Central memory CD4-positive, alpha-beta T cell (primary cell): ENCODE measurements at places on chromosomes 5 and 9.

DNA sequence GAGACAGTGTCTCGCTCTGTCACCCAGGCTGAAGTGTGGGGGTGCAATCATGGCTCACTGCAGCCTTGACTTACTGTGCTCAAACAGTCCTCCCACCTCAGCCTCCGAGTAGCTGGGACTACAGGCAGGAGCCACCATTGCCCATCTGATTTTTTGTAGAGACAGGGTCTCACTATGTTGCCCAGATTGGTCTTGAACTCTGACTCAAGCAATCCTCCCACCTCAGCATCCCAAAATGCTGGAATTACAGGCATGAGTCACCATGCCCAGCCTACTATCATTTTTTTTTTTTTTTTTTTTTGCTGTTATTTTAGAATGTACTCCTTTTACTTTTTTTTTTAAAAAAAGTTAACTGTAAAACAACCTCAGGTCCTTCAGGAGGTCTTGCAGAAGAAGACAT is 449.0 kb downstream of the CCDC171 start:
- no peak for DNase-seq

DNA sequence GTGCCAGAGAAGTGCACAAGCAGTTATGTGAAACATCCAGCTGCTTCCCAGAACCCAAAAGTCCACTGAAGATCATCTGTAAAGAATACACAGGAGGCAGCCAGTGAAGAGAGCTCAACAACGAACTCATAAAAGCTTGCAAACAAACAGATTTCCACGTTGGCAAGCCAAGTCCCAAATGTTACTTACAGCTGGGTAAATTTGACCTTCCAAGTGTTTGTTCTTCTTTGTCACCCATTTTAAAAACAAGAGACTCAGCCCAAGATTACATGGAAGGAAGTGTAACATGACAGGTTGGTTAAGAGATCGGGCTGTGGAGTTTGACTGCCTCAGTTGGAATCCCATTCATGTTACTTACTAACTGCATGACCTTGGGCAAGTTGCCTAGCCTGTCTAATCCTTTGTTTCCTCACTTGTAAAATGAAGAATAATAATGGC is 174.9 kb upstream of the PAPPA start:
- DNase-seq = no peak

DNA sequence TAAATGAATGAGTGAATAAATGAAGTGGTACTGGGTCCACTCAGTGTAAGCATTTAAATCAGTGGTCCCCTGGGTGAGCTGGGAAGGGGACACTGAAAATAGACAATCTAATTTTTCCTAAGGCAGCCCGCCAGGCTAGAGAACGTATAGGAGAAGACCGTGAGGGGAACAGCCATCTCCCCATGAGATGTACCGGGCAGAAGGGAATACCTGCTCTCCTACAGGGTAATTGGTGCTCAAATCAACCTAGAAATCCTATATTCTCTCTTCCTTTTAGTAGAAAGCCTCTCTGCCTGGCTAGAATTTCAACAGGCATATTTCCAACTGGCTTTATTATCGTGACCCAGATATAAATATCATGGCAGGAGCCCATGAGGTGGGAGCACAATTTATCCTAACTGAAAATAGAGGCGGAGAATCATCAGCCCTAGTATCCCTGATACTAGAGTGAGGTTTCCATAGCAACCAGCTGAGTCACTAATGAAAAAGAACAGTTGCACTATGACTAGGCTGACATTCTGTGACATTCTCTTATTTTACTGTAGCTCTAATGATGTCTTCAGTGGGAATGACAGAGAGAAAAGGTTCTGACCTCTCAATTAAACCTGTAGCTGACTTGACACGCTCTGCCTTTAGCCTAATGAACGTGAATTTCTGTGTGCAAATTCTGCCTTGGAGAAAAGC is 96.5 kb upstream of the CAST start:
- DNase-seq = no peak

DNA sequence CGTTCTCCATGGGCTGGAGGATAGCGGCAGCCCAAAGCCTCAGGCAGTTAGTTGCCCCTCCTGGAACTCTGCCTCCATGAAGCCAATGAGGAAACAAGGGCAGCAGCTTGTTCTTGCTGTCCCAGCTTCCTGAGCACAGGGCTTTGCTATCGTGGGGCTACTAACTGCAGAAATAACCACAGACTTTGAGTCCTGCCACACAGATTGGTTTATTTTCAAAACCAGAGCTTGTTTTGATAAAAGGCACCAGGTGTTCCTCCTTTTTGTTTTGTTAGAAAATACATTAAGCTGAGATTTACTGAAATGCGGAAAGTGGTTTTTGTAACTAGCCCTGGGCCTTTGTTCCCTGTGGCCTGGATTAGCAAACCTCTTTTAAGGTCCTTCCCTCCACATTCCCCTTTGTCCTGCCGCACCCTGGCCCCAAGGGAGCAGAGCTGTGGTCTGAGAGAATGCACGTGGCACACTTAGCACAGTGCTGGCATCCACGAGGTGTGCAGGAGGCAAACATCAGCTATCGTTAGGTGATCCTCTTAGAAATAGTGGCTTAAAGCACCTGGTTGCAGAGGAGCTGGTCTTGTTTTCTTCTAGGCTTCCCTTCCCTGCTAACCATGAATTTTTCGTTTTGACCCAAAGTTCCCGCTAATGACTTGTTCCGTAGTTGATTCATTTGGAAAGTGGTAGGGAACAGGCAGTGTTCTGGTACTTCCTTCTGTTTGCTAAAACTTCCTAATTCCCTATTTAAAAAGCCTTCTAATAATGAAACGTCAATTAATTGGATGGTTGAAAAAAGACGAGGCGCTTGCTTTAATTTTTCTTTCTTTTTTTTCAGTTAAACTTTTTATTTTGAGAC is 21.5 kb downstream of the MVB12B start:
- no peak for DNase-seq

DNA sequence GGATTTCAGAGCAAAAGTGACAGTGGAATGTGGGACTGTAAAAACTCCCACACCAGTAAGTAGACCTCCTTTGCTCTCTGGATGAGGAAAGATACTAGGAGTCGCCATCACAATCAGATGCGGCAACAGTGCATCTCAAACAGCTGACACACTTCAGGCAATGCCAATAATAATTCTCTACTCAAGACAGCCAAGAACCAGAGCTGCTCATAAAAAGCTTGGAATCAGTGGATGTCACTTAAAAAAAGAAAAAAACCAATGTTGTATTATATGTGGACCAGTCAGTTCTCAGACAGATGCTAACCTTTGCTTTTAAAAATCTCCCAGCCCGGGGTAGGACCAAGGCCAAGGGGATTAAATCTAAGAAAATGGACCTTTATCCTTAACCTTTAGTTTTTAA is 185.0 kb downstream of the GNA14 start:
- no peak for DNase-seq

- no peak for DNase-seq
Observed at GRCh38 chr5:101663543-101663942, 632.5 kb downstream of the SLCO4C1 start.

DNA sequence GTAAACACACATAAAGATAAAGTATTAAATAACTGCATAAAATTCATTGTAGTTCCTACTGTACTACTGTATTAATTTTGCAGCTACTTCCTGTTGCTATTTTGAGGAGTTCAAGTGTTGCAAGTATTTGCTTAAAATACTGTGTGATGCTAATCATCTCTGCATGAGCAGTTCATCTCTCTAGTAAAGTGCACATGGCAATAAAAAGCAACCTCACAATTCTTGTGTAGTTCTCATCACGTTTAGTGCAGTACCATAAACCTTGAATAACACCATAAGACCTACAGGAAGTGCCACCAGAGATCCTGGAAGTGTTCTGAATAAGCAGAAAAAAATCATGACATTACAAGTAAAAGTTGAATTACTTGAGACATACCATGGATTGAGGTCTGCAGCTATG is 34.6 kb downstream of the CPLANE1 start:
- DNase-seq = no peak

DNA sequence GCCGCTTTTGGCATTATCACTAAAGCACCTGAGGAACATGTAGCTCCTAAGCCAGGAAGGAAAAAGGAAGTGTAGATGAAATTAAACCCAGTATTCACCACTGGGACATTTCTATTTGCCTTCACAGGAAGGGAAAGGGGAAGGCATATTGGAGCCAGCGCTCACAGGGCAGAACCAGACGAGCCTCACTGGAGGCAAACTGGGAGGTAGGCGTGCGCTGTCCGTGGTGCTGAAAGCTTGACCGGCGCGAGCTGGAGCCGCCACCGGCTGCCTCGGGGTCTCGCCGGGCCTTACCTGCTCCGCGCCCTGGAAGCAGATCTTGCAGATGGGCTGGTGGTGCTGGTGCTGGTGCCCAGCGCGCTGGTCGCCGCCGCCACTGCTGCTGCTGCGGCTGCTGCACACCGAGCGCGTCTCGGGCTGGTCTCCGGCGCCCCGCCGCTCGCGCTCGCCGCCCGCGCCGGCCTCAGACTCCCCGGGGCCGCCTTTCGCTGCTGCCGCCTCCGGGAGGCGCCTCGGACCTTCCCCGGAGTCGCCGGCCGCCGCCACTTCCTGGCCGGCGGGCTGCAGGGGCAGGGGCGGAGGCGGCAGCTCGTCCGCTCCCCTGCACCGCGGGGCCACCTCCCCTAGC is 732 bp downstream of the MARCHF11 start:
- DNase-seq = no peak

DNA sequence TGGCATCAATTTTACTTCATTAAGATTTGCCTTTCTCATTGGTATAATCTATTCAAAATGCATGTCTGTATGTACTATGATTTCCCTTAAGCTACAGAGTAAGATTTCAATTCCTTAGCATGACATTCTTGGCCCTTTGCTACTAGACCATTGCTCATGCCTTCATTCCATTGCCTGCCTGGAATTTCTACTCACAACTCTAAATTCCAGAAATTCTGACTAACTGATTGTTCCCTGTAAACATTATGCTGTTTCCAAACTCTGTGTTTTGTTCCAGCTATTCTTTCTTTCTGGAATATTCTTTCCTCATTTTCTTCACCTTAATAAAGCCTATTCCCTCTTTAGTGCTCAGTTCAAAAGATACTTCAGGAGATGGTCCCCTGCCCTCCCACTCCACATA is 568.8 kb upstream of the SEMA6A start:
- no peak for DNase-seq

GRCh38 chr5:87311405-87312279 is 44.0 kb downstream of the RASA1 start:
- DNase-seq = no peak

- no peak for DNase-seq
Observed at GRCh38 chr9:120980951-120981350, 54.4 kb upstream of the TRAF1 start.

DNA sequence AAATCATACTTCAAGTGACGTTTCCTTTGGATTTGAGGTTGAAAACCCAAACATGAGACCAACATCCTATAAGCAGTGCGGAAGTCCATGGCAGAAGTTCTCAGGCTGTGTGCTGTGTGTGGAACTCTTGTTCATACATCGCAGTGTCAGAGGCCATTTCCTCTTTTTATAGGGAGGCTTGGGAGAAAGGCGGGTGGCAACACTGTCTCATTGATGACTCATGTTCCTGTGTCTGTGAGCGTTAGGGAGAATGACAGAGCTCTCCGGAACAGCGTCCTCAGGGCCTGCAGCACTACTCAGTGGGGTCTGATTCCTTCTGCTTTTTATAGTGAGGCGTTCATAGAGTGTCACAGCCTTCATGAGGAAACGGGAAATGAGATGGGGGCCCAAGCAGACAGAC is 98.8 kb upstream of the BASP1 start:
- DNase-seq = no peak

GRCh38 chr9:132647806-132648205 is 22.0 kb downstream of the DDX31 start:
- DNase-seq = no peak

- no peak for DNase-seq
Observed at GRCh38 chr5:127867022-127867783, 164.0 kb downstream of the CCDC192 start.

DNA sequence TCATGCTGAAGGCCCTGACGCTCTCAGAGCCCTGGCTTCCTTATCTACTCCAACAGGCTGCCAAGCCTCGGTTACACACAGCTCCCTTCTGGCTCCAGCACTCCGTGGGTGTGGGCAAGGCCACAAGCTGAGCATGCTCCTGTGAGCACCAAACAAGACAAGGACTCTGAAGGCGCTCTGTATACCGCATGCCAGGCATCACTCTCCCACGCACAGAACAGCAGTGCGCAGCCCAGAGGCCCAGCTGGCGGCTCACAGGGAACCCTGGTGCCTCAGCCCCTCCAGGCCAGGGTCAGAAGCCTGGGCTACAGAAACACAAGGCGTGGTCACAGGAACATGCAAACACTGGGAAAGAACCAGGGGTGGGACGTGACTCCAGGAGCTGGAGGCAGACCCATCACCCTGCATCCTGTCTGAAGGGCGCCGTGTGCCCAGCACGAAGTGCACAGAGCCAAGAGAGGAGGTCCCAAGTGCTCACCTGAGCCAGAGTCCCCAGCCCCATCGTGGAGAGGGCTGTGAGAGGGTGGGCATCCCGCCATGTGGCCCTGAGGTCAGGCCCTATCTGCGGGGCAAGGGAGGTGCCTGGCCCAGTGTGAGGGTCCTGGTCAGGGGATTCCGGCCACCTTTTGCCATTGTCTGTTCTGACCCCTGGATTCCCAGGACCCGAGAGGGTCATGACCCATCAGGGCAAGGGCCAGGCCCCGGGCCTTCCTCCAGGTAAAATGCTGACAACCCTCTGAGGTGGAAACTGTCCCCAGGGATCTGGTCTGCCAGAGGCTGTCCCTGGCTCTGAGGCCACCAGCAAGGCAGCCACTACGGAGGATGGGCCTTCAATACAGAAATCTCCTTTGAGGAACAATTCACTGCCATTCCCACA is 54.7 kb downstream of the COL23A1 start:
- DNase-seq = no peak

DNA sequence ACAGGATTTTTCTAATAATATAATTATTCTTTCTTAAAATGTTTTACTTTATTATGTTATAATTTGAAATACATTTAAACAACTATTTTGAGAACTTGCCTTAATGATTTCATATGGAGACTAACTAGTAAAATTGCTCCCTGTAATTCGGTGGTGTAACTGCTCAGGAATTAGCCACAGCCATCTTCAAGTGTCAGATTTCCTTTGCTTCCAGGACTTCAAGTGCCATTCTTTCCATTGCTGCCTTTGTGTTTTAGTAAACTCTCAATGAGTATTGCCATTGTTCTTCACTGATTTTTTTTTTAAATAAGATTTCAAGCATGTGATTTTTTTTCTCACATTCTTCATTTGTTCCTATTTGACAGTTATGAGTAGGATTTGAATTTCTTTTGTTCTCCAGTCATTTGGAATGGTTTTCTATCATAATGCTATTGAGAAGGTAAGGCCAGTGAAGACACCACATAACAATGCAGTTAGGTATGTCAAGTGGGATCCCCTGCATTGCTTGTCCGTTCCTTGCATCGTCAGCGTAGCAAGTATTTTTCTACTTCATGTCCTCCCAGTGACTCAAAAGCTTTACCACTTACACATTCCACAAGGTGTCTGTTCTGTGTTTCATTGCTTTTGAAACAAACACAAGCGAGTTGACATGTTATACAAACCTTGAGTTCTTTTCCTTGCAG is 83.7 kb downstream of the LNPEP start:
- no peak for DNase-seq
